Karpas-422 (cell line): ENCODE measurements at places on chromosomes 1 and 21. TPM values are rescaled to one million over a fixed set of nuclear protein-coding genes. Genes with fewer than 3 reads are reported as not detected.
A peak's percentile ranks its signal among the peaks of the same experiment; 100 is the strongest.

- DNase-seq, result no peak
Measured at GRCh38 chr1:216833509-216833908, 110.3 kb upstream of the ESRRG start.

- DNase-seq, result no peak
Measured at GRCh38 chr1:202162047-202162417, 1.6 kb upstream of the PTPN7 start.

- no peak for DNase-seq
Measured at GRCh38 chr1:53580009-53580400, 120.8 kb downstream of the DMRTB1 start.

- DNase-seq, result no peak
Measured at GRCh38 chr1:10078494-10078893, 45.7 kb downstream of the UBE4B start.

GRCh38 chr1:65021795-65022194, 55.4 kb upstream of the JAK1 start:
- no peak for DNase-seq

GRCh38 chr1:17212009-17212408, 7.1 kb downstream of the PADI1 start:
- no peak for DNase-seq

DNA sequence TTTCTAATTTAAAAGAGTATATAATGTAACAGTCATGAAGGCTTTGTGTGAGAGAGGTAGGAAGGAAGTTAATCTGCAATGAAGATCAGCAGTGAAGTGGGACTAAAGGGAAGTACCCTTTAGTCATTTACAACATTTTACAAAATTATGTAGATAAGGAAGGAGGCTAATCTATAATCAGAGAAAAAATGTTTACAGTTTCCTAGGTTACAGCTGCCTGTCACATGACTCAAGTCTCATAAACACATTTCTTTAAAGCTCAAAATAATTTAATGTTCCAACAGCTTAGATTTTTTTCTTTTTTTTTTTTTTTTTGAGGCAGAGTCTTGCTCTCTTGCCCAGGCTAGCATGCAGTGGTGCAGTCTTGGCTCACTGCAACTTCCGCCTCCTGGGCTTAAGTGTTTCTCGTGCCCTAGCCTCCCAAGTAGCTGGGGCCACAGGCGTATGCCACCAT, 26.2 kb upstream of the CAP1 start:
- DNase-seq, result no peak

GRCh38 chr1:161484613-161485012, 20.6 kb upstream of the FCGR2A start:
- peak; percentile 88 for DNase-seq

UBE2Q1 gene
- 41.2 and 42.1 TPM in 2 replicates for total RNA-seq

SLC25A34 gene
- 0.52 and 0.83 TPM in 2 replicates for total RNA-seq

RSPH1 gene
- total RNA-seq, result 0.26 and 0.54 TPM in 2 replicates

BSDC1 gene
- 45.1 and 50.0 TPM in 2 replicates for total RNA-seq

PTPN7 gene
- 33.4 and 39.2 TPM in 2 replicates for total RNA-seq
